ENCODE measurements at places on chromosomes 16 and 17.

GRCh38 chr17:4806456-4806776, 536 bp upstream of the PLD2 start:
- DNase-seq: no peak

GRCh38 chr17:8462564-8462963, 26.9 kb downstream of the NDEL1 start:
- DNase-seq: no peak

DNA sequence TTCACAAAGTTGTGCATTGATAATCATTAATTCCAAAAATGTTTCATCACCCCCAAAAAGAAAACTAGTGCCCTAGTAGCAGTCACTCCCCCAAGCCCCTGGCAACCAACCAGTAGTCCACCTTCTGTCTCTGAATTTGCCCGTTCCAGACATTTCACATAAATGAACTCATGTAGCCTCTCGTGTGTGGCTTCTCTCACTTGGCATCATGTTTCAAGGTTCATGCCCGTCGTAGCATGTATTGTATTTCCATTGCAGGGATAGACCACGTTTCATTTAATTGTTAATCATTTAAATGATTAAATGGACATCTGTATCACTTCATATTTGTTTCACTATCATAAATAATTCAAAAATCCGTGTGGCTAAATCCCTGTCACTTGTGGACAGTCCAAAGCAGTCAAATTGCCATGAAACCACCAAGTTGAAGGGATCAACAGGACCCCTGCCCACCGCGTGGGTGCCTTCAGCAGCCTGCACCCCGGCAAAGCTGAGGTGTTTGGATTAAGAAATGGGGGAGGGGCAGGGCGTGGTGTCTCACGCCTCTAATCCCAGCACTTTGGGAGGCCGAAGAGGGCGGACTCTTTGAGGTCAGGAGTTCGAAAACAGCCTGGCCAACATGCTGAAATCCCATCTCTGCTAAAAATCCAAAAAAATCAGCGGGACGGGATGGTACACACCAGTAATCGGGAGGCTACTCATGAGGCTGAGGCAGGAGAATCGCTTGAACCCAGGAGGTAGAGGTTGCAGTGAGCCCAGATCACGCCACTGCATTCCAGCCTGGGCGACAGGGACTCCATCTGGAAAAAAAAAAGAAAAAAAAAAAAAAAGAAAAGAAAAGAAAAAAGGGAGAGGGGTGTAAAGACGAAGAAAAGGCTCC, 8.7 kb upstream of the FLYWCH2 start:
- DNase-seq: no peak

GRCh38 chr17:53058031-53058430, 764.7 kb upstream of the KIF2B start:
- peak; percentile 86 for DNase-seq

DNA sequence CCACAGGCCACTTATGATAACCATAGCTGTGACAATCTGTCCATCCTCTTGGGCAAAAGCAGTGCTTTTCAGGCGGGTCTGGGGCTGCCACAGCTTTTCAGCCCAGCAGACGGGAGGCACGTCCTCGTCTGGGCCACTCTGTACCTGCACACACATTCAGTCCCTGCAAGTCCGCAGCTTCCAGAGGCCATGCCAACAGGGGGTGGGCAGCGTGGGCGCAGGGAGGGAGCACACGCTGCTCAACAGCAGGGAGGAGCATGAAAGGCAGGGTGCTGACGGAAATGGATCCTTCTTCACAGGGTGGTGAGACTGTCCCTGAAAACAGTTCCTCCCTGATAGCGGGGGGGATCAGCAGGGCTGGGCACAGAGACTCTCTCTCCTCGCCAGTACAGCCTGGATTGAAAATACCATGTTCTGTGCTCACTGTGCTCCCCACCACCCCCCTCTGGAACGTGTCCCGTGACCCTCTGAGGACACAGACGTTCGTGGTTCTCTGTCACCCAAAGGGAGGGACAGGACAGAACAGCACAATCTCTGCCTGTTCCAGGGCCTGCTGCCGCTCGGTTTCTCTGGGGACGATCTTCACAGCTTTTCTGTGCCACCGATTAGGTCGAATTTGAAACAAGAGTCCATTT, 41.7 kb downstream of the PEMT start:
- no peak for DNase-seq

- no peak for DNase-seq
These were observed 10.6 kb upstream of the SUZ12 start for GRCh38 chr17:31926100-31926729.

- DNase-seq: no peak
These were observed 21.3 kb downstream of the DNAH17 start for GRCh38 chr17:78555746-78556401.

GRCh38 chr16:502179-502943, 25.2 kb upstream of the CAPN15 start:
- no peak for DNase-seq

DNA sequence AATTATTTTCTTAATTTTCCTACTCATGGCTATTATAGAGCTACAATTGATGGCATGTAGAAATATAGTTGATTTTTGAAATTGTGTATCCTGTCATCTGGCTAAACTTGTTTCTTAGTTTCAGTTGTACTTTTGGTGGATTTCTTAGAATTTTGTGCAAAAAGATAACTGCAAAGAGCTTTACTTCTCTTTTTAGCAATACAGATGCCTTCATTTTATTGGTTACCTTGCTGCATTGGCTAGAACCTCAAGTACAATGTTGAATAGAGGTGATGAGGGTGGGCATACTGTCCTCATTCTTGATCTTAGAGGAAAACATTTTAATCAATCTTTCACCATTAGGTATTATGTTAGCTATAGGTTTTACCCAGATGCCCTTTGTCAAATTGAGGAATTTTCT, 67.9 kb downstream of the METRNL start:
- no peak for DNase-seq

DNA sequence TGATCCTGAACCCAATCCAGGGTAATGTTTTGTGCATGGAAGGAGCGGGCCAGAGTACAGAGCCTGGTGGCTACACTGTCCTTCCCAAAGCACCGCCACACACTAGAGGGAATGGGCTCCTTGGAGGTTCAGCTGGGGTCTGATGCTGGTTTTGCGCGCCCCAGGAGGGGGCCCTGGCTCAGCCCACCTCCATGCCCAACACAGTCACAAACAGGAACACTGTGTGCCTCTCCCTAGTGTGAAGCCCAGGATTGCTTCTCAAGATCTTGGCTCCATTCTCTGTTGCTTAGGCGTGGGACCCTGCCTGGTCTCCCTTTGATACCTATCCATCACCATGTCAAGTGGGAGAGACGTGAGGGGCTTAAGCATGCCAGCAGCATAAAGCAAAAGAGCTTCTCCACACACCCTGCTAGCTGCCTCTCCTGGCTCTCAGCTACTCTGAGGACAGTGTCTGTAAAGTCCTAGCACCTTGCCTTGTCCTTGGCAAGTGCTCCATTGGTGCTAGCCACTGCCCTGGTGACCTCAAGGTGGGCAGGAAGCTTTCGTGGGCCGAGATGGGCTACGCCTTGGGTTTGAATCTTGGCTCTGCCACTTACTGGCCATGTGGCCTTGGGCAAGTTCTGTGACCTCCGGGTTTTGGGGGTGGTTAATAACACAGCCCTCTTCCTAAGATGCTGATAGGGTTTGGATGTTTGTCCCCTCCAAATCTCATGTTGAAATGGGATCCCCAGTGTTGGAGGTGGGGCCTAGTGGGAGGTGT, 122.2 kb downstream of the C16orf78 start:
- DNase-seq: no peak

DNA sequence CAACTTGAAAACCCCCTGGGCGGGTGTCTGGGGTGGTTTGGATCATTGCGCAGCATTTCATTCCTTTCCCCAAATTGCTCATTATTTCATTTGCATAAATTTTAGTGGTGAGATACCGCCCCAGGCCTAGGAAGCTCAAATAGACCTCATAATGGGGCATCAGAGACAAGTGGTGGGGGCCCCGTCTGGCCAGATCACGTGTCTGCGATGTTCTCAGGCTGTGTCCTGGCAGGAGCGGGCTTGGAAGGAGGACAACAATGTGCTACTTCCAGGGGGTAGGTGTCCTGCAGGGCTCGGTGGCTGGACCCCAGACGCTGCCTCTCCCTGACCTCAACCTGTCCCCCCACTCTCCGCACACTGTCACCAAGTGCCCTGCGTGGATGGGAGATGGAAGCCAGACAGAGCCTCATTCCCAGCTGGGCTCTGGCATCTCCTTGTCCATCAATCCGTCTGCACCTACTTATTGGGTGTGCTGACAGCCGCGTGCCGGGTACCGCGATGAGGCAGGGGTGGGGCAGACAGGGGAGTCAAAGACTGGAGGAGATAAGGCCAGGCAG, 116.9 kb downstream of the NTN1 start:
- DNase-seq: no peak

GRCh38 chr16:24966031-24966430, 49.1 kb downstream of the ARHGAP17 start:
- no peak for DNase-seq

- DNase-seq: no peak
These were observed 4.4 kb upstream of the EIF4A3 start for GRCh38 chr17:80151333-80151732.

- no peak for DNase-seq
These were observed 64.5 kb downstream of the TEX2 start for GRCh38 chr17:64198331-64199090.

DNA sequence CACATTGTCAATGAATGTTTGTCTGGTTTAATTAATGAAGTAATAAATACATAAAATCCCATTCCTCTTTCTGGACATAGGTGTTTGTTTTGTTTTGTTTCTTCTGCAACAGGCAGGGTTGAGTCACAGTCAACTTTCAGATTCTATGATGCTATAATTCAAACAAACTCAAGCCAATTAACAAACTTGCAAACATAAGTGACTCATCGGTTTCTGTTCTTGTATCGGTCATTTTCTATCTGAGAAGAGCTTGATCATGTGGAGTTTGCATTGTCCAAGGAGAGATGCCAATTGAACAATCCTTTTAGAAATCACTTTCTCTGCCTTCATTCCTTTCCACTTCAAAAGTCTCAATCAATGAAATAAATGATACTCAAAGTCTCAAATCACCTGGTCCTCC, 294.2 kb upstream of the C16orf82 start:
- no peak for DNase-seq

GRCh38 chr17:76500747-76501017, 541 bp downstream of the RHBDF2 start:
- no peak for DNase-seq

DNA sequence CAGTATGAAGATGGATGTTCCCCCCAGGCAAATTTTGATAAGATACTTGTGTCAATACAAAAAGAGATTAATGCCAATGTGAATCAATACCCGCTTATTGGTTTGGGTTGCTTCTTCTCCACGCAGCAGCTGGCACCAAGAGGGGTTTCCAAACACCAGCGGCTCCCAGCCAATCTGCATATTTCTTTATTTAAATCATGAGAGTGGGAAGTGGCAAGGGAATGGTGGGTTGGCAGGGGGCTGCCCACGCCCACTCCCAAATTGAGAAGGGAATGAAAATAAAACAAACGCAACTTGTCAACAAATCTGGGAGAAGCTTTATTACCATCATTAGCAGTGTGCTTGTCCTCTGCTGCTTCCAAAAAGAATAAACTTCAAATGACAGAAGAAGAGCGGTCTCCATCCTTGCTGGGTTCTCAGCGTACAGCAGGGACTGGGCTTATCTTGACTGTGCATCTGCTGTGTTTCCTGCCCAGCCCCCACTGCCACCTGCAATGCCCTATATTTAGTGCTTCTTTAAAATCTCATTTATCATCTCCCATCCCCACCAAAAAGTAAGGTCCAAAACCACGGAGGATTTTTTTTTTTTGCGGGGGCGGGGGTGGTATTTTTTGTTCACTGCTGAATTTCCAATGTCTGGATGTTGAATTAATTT, 34.9 kb upstream of the C16orf78 start:
- DNase-seq: no peak

- DNase-seq: no peak
These were observed 986 bp downstream of the FA2H start for GRCh38 chr16:74773446-74774222.

GRCh38 chr16:5175266-5175665, 77.7 kb upstream of the EEF2KMT start:
- no peak for DNase-seq

DNA sequence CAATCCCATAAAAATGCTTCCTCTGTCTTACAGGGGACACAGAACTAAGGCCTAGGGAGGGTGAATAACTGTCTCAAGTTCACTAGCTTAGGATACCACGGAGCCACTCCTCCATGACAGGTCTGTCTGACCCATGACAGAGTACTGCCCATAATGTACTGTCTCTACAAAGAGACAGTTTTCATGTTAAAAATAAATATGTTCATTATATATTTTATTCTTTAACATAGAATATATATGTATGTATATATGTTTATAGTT, 28.3 kb upstream of the DYNLRB2 start:
- no peak for DNase-seq

DNA sequence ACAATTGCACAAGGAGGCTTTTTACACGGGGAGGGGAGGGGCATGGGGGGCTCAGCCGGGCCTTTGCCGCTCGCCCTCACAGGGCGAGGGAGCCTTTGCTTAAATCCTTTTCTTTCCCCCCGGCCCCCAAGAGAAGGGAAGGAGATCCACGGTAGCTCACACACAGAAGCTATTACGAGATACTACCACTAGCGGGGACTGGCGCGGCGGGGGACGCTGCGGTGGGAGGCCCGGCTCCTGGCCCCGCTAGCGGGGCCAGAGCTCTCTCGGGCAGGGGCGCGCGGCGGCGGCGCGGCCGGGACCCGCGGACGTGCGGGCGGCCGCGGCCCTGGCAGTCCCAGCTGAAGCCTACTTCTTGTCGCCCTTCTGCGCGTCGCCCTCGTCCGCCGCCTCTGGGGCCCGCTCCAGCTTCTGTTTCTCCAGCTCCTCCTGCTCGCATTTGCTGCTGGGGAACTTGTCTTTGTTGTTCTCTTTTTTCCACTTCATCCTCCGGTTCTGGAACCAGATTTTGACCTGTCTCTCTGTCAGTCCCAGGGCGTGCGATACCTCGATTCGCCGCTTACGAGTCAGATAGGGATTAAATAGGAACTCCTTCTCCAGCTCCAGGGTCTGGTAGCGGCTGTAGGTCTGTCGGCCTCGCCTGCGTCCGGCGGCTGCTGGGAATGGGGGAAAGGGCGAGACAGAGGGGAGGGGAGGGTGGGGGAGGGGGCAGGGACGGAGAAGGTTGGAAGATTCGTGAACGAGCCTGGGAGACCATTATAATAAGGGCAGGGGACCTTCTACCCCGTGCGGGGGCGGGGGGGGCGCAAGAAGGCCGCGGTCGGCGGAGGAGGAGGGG, 2.0 kb downstream of the HOXB8 start:
- DNase-seq: peak; percentile 28

- no peak for DNase-seq
These were observed 78.6 kb downstream of the MYH11 start for GRCh38 chr16:15778204-15778743.

- no peak for DNase-seq
These were observed 58.9 kb upstream of the CIBAR2 start for GRCh38 chr16:85171004-85171758.

- no peak for DNase-seq
These were observed 3.4 kb upstream of the KRT38 start for GRCh38 chr17:41444186-41444585.

GRCh38 chr16:73840728-73841127, 455.9 kb upstream of the PSMD7 start:
- no peak for DNase-seq

Measured in kidney glomerular epithelial cell (primary cell).